ENCODE measurements at places on chromosomes 1 and 21.

- DNase-seq = no peak
Measured at GRCh38 chr1:119946724-119947123, 50.4 kb upstream of the ADAM30 start.

DNA sequence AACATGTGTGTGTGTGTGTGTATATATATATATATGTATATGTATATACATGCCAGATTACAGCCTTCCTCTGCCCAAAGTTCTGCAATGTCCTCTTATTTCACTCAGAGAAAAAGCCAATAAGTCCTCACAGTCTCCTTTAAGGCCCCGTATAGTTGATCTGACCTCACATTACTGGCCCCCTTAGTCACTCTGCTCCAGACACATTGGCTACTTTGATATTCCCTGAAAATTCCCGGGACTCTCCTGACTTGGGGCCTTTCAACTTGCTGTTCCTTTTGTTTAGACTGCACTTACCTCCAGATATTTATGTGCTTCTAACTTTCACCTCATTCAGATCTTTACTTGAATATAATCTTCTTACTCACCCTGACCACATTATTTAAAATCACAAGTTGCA lies 4.2 kb upstream of the BSDC1 start:
- DNase-seq = no peak

- no peak for DNase-seq
Measured at GRCh38 chr1:238753252-238753651, 633.1 kb upstream of the CHRM3 start.

DNA sequence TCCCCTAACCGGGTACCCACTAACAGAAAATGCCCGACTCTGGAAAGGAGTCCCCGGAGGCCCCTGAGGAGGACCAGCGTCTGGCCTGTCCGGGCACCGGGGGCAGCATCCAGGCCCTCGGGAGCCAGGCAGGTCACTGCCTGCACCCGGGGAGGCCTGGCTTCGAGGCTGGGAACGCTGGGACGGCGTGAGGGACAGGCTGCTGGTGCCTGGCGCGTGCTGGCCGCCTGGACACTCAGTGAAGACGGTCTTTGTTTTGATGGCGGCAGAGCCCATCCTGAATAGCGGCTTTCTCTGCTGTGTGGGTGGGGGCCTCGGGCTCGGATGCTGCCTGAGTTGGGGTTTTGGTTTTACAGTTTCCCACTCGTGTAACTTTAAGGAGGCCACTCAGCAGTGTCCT lies 37.6 kb downstream of the PRKCZ start:
- no peak for DNase-seq

- DNase-seq = no peak
Measured at GRCh38 chr1:226489718-226490425, 58.7 kb upstream of the STUM start.

DNA sequence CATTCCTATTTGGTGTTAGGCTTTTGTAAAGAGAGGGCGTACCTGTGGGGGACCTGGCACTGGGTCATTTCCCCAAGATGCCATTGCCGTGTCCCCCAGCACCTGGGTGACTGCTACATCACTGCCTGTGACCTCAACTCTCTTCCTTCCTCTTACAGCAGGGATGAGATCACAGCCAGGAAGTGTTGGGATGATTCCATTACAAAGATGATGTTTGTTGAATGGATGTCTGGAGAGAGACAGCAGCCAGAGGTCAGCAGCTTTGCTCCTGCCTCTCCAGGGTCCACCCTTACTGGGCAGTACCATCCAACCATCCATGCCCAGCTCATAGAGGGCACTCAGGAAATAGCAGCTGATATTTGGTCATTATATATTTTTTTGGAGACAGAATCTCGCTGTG lies 35.1 kb downstream of the TMEM51 start:
- DNase-seq = no peak
